Fibroblast of skin of right quadriceps (primary cell): ENCODE measurements at places on chromosomes 3 and 15.

DNA sequence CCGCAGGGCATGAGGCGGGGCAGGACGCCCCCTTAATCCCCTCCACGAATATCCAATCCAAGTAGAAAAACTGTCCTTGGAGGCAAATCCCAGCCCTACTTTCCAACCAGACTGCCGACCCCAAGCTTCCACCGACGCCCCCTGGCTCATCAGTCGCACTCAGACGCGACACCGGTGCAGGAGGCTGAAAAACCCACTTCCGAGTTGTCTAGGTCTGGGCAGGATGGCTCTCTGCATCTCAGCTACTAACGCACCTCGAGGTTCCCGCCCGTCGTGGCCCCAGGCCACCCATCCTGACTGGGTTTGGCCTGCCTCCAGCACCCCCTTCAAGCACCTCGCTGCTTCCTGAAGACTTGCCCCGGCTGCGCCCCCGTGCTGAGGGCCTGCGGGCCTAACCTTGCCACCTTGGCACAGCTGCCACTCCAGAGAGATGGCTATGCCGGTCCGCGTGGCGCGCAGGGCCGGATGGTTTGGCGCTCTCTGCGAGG is 15.5 kb downstream of the RGMA start:
- no peak for DNase-seq

DNA sequence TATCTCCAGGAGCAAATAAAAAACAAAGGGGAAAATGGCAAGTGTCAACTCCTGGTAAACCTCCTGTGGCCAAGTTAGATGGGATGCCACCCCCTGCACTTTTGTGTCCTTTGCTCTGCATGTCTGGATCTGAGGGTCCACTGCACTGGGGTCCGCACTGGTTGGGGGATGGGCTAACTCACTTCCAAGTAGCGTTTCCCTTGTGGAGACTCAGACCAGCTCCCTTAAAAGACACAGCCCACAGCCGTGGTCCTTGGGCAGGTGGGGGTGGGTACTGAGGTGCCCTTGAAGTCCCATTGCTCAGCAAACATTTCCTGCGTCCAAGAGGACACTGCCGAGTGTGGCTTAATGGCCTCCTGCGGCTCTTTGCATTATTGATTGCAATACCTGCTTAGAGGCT is 188.2 kb downstream of the MEGF11 start:
- no peak for DNase-seq

DNA sequence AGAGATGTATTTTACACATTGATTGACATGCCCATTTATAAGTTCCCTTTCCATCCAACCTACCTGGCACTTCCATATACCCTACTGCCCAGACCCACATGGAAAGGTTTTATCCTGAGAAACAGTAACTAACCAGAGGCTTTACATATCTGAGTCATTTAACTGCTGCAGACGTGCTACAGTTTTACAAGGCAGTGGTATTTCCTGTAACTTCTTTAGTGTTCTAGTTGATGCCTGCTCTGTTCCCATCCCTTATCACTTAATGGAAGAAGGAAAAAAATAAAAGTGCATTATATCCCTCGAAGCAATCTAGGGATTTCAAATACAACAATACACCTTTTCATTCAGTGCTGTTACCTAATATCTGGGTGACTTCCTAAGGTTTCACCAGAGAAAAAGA is 107.1 kb downstream of the TMCO5A start:
- DNase-seq: peak; percentile 85

DNA sequence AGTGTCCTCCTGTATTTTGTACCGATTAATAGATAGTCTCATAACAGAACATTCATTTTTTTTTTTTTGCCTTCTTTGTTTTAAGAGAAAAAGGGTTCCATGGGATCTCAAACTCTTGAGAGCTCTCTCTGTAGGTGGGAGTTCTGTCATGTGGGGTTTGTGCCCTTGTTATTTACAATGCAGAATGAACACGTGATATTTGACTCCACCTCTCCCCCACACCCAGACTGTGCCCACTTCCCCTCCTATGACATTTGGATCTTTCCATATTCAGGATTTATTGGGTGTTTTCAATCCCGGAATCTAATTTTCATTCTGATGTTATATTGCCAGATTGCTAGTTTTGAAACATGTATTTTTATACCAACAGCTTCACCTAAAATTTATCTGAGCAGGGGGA is 49.5 kb downstream of the ARPP21 start:
- no peak for DNase-seq

- no peak for DNase-seq
These were observed 91.1 kb upstream of the TPM1 start for GRCh38 chr15:62951481-62951880.

DNA sequence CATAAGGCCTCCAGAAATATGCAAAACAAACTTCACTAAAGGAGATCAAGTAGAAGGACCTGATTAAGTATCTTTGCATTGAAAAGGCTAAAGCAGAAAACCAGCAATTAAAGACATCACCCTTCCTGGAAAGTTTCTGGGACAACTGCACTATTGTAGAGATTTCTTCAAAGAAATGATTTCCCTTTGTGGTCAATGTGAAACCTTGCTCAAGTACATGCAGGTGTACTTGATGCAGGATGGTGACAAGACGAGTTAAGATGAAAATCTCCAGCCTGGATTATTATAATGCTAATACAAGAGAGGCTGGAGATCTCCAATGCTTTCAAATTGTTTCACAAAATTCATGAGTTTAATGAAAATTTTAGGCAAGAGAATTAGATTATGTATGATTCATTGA is 208.4 kb downstream of the TIGIT start:
- DNase-seq: no peak
